Upper lobe of right lung (tissue), 1 donor: ENCODE measurements at places on chromosomes 4 and X.

- no peak for DNase-seq
Observed at GRCh38 chrX:54452920-54453319, 12.7 kb downstream of the TSR2 start.

DNA sequence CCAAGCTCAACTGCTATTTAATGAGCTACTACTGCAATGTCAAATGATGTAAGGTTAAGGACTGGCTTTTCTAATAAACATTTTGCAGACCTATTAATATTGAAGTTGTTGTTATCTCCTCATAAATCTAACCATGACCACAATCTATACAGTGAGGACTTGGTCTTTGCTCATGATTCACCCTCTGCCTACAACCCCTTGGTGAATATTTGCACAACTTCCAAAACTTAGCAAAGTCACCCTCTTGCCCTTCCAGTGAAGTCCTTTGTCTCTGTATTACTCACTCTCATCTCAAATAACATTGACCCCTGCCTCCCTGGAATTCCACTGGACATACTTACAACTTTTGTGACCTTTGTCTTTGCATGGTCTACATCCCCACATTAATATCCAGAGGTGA, 204.5 kb downstream of the KCNIP4 start:
- DNase-seq, result no peak

- no peak for DNase-seq
Observed at GRCh38 chrX:23136816-23137215, 137.1 kb downstream of the DDX53 start.

GRCh38 chrX:148647651-148648050, 147.2 kb downstream of the AFF2 start:
- DNase-seq, result no peak

DNA sequence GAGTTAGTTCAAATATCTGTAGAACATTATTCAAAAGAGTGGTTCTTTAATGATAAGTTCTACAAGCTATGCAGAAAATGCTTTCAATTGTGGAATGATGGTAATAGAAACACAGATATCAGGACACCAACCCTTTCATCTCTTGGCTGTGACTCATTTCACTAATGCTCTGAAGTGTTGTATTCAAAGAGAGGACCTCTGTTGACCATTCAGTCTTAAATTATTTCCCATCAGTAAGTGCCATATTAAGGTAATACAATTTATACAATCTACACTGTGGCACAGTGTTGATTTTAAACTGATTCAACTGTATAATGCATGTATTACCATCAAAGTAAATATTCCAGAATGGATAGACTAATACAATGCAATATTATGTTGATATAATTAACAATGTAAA, 289.0 kb upstream of the ADGRL3 start:
- no peak for DNase-seq
